Inflammatory macrophage (primary cell): ENCODE measurements at places on chromosomes 7 and 10.

GRCh38 chr7:43659549-43659896, 69.8 kb downstream of the COA1 start:
- no peak for DNase-seq

- DNase-seq = no peak
Measured at GRCh38 chr7:55965805-55966421, 1.5 kb downstream of the NIPSNAP2 start.

GRCh38 chr7:151299530-151299929, 42.1 kb upstream of the NUB1 start:
- no peak for DNase-seq

GRCh38 chr10:7388602-7389001, 22.2 kb downstream of the SFMBT2 start:
- no peak for DNase-seq

- no peak for DNase-seq
Measured at GRCh38 chr10:62243647-62243997, 25.0 kb downstream of the RTKN2 start.

DNA sequence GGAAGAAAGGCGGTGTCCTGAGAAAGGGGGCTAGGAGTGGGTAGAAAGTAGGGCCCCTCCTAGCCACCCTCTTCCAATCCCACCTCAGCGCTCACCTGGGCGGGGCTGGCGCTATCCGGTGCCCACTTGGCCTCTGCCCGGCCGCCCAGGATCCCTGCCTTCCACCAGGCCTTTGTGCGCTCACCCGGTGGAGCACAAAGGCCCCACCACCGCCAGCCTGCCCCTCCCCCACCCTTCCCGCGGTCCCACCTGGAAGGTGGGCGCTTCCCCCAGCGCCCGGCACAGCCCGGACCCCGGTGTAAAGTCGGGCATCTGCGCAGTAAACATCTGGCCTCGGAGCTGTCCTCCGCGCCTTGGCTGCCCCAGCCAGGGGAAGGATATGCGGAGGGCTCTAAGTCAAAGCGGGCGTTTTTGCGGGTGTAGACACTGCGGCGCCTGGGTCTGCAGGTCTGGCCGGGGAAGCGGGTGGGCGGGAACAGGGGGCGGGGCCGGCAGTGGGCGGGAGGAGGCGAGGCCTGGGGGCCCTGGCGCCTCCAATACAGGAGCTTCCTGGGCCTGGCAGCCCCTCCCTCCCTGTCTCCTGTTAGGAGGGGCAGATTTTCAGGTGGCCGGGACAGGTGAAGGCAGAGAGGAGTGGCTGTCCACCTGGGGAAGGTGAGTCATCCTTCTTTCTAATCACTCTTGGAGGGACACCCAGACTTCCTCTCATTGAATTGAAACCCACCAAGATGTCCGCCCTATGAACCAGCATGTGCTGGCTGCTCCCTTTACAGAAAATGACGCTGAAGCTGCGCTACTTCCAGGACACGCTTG, 49.3 kb downstream of the PNLIPRP2 start:
- no peak for DNase-seq

DNA sequence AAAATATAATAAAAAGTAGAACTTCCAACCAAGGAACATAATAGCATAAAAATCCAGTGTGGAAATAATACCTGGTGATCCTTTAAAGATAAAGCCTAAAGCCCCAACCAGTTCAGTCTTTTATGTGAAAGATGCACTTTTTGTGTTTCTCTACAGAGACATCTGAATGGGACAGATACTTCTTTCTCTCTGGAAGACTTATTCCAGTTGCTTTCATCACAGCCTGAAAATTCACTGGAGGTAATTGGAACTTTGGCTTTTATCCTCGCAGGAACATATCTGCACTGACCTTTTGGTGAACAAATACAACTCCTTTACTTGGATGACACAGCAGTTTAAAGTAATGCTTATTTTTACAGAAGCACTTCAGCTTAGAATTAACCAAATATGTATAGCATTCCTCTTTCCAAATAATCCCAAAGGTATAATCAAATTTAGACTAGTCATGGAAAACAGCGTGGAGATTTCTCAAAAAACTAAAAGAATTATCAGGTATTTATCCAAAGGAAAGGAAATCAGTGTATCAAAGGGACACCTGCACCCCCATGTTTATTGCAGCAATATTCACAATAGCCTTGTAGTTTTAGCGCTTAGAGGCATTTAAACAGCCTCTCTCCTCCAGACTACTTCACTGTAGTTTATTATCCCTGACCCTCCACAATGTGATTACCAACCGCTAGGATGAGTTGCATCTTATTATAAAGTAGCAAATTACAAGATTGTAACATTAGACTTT, 16.8 kb downstream of the HNRNPA2B1 start:
- no peak for DNase-seq

DNA sequence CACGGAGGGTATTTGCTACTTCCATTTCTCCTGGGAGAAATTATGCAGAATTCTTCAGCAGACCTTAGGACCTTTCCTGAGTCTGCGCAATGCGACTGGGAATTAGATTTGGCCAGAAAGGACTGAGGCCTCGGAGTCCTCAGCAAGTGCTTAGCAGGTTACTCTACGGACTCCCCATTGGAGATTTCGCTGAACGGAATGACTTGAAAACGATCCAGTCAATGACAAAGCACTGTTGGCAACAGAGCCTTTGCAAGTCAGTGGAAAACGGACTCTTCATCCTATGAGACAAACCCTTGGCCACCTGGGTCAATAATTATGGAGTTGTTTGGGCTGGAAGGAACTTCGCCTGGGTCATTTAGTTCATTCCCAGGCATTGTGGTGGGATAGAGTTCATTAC, 107.4 kb downstream of the FAM204A start:
- DNase-seq = no peak

- no peak for DNase-seq
Measured at GRCh38 chr10:125479059-125479458, 203.9 kb downstream of the TEX36 start.

DNA sequence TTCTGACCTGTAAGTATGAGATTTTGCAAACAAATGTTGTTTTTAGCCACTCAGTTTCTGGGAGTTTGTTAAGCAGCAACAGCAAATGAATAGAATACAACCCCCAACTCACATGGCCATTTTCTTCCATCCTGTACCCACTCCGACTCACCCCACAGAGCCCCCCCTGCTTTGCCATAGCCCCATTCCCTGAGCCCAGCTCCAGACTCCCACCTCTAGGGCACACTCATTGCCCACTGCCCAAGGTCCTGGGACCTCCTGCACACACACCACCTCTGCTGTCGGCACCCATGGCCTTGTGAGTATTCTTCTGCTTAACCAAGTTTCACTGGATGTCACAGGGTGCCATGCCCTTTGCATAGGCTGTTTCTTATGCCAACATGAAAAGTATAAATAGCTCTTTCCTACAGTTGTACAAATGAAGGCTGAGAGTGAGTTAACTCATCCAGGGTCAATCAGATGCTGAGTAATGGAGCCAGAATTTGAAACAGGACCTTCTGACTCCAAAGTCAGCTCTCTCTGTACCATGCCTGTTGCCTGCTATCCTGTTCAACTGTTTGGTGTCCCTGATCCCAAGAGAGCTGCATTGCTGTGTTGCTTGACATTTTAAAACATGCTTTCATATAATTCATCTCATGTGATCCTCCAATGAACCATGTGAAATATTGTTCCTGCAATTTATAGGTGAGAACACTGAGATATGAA, 367.8 kb upstream of the ZMIZ1 start:
- no peak for DNase-seq

- DNase-seq = no peak
Measured at GRCh38 chr10:110399106-110399964, 94.6 kb upstream of the SMNDC1 start.

GRCh38 chr10:35778306-35778705, 136.2 kb upstream of the FZD8 start:
- DNase-seq = no peak

DNA sequence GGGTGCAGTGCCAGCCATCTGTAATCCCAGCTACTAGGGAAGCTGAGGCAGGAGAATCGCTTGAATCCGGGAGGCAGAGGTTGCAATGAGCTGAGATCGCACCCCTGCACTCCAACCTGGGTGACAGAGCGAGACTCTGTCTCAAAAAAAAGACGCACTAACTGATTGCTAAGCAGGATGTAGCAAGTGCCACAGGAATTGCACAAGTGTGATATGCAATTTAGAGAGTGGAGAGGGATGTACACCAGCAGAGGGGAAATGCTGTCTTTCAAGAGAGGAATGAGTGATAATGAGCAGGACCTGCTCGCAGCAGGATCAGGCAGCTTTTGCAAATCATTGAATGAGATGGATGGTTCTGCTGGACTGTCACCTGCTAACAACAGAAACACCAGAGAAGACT, 13.3 kb upstream of the SLC16A12 start:
- DNase-seq = peak; percentile 70

DNA sequence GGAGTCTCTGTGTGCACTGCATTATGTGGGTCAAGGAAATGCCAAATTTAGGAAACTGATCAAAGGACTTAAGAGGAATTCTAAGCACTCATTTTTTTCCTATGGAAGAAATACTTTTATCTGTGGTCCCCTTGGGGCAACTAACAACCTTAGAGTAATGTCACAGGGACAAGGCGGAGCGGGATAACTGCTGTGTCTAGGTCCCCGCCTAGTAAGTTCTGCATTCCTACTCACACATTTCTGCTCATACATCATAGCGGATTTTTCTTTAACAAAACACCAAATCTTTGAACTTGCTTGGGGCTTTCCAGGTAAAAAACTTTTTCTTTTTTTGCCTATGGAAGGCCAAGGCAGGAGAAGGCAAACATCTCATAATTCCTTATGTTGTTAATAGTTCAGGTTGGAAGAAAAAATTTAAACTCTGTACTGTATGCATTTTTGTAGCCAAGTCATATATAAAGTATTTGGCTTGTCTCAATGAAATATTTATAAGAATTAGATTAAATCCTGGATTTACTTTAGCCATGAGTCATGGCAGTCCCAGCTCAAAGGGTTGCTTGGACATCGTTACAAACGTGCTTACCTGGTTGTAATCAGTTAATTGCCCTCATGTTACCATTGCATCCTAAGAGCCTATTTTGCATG, 285.0 kb downstream of the PHTF2 start:
- no peak for DNase-seq

DNA sequence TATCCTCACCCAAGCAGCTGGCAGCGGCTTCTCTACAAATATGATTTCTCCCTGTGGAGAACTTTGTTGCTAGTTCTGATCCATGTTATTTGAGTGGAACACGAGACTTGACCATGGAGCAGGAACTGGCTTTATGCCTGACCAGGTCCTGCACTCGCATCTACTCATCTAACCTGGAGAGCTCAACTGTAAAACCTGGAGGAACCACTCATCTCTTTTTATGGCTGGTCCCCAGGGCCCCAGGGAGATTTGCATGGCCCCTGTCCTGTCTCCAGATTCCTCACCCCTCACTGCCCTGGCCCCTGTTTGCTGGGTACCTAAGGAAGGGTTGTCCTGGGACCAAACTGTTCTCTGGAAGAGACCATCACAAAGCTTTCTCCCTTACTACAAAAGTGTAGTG, 16.0 kb downstream of the TCAF1 start:
- no peak for DNase-seq

GRCh38 chr7:46613116-46613515, 692.0 kb upstream of the IGFBP3 start:
- no peak for DNase-seq

DNA sequence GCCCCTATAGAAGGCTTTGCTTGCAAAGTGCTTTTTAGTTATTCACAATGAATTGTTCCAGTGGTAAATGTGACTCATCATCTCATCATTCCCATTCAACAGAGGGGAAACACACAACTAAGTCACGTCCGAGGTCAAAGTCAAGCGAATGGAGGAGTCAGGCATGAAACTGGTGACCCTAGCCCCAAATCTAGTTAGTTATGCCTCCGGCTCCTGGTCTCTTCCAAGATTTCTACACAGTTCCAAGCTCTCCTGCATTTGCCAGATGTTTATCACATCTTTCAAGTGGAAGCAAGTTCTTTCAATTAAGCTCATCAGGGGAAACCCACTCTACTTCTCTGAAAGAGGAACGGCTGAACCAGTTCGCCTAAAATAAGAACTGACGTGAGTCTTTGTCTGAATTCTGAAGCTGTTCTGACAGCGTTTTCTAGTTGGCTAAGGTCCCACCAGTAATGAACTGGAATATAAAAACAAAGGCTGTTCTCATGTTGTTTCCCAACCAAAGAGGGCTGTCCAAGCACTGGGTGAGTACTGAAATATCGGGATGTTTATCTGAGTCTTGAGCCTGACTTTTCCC, 140.9 kb upstream of the NRBF2 start:
- no peak for DNase-seq

- no peak for DNase-seq
Measured at GRCh38 chr10:121078036-121078435, 226.9 kb downstream of the WDR11 start.

DNA sequence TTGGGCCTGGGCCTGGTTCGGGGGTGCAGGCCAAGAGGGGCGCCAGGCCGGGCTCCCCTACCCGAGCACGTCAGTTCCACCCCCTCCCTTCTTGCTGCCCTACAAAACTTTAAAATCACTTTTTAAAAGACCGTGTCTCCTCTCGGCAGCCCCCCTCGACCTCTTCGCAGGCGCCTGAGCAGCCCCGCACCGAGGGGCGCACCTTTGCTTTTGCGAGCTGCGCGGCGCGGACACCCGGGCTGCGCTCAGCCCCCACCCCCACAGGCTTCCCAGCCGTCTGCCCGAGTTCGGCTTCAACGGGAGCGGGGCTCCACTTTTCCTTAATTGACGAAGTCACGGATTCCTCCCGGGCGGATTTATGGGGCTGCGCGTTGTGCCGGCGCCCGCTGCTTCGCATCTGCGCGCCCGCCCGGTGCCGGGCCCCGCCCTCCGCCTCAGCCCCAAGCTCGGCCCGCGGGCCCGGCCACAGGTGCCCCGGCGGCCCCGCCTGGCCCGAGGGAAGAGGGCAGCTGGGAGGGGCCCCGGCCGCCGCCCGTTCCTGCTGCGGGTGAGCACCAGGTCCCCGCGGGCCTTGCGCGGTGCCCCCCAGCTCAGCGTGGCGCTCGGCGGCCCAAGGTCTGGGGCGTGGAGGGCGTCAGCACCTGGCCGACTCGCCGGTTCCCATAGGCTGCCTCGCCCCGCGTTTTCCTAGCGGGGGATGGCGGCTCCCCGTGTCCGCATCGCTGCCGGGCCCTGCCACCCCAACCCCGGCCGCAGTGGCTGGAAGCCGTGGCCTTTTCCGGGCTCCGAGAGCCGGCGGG, 10.8 kb upstream of the MNX1 start:
- no peak for DNase-seq

- DNase-seq = no peak
Measured at GRCh38 chr10:33416209-33416608, 81.7 kb upstream of the NRP1 start.

GRCh38 chr7:5203183-5203537, 13.1 kb downstream of the WIPI2 start:
- DNase-seq = no peak

DNA sequence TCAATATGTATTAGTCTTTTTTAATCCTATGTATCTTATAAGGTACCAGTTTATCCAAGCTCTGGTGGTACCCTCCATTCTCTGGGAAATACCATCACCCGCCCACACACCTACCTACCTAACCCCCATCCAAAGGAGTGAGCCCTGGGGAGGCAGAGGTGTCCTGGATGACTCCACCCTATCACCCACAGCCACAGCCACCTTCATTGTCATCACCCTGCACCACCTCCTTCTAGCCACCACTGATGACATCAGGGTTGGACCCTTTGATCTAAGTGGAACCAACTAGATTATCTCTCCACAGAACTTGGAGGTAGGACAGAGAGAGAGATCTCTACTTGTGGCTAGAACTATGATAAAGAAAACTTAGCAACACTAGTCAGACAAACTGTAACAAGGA, 259.4 kb downstream of the PARD3 start:
- no peak for DNase-seq

- DNase-seq = no peak
Measured at GRCh38 chr10:7605565-7606295, 61.0 kb downstream of the ITIH5 start.

- DNase-seq = no peak
Measured at GRCh38 chr7:33339074-33339790, 209.9 kb downstream of the BBS9 start.

- no peak for DNase-seq
Measured at GRCh38 chr7:69042138-69042537, 556.1 kb upstream of the AUTS2 start.
